ENCODE measurements at places on chromosomes 1 and 21.

DNA sequence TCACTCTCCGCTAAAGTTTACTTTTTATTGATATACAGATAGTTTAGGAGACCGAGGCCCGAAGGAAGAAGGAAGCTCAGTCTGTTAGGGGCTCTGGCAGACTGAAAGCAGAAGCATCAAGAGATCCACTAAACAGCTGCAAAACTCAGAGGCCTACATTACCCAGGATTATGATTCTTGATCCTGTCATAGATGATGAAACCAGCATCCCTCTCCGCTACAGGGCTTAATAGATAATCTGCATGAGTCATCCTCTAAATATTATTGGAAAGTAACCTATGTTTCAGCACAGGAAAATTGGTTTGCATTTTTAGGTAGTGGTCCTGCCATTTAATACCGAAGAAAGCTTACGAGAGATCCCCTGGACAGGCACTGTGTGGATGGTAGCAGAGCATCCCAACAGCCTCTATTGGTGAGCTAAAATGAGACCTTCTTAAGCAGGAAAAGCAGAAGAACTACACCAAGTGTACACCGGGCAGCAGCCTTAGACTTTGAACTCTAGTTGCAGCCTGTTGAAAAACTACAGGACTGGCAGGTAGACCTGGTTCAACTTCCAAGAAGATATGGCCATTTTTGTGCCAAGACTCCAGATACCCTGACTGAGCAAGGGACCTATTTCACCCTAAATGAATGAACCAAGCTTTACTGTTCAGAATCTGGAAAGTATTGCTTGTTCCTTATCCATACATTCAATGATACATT, 6.8 kb downstream of the CASQ2 start:
- no peak for DNase-seq

GRCh38 chr21:16504766-16505165, 775.0 kb downstream of the USP25 start:
- DNase-seq = no peak

- no peak for DNase-seq
Observed at GRCh38 chr1:21913763-21914162, 23.3 kb downstream of the HSPG2 start.

- no peak for DNase-seq
Observed at GRCh38 chr1:4599951-4600481, 54.4 kb upstream of the AJAP1 start.

All from SJSA1 (cell line).